Epithelial cell of proximal tubule (primary cell): ENCODE measurements at places on chromosomes 2 and 18. TPM values are rescaled to one million over a fixed set of nuclear protein-coding genes. Genes with fewer than 3 reads are reported as not detected.

DNA sequence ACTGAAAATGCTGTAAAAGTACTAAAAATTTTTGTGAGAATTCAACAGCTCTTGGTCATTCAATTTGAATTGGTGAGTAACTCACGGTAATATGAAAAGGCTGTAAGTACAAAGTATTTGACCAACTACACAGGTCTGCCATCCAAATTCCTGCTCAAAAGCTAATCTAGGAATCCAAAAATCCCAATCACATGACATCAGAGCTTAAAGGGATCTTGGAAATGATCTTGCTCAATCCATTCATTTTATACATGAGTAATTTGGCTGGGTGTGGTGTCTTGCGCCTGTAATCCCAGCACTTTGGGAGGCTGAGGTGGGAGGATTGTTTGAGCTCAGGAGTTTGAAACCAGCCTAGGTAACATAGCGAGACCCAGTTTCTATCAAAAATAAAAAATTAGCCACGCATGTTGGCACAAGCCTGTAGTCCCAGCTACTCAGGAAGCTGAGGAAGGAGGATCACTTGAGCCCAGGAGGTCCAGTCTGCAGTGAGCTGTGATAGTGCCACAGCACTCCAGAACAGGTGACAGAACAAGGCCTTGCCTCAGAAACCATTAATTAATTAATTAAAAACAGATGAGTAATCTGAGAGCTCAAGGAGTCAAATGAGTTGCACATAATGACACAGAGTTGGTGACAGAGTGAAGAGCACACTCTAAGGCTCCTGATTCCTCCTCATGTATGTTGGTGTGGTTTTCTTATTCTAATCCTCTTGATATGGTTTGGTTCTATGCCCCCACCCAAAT, 19.8 kb downstream of the SPIRE1 start:
- no peak for DNase-seq

GRCh38 chr2:218065239-218066006, 3.6 kb upstream of the RUFY4 start:
- no peak for DNase-seq

MREG gene
- total RNA-seq = 12.7 and 22.1 TPM in 2 replicates

SNTG2 gene
- 0.22 TPM in 1 of 2 replicates, not detected in the other for total RNA-seq

DNA sequence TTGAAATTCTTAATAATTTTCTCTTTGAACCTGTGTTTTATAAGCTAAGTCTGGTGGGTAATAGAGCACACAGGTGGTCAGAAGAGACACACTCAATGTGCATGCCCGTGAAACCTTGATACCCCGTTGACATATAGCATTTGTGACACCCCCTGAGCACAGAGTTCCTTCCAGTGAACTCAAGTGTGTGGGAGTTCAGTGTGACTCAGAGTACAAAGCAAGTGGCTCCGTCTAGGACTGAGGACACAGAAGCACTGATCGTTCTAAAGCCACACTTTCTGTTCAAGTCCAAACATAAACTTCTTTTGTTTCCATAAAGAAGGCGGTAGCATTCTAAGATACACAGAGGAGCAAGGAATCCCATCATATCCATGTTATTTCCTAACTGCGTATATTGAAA, 523.6 kb downstream of the PID1 start:
- no peak for DNase-seq

PPIL3 gene
- 28.6 and 36.6 TPM in 2 replicates for total RNA-seq

GRCh38 chr2:119059287-119059686, 99.3 kb downstream of the C1QL2 start:
- DNase-seq = no peak
